ENCODE measurements at places on chromosomes 6 and 20.

GRCh38 chr20:36848078-36848660 is 27.8 kb upstream of the TLDC2 start:
- DNase-seq, result peak; percentile 18

DNA sequence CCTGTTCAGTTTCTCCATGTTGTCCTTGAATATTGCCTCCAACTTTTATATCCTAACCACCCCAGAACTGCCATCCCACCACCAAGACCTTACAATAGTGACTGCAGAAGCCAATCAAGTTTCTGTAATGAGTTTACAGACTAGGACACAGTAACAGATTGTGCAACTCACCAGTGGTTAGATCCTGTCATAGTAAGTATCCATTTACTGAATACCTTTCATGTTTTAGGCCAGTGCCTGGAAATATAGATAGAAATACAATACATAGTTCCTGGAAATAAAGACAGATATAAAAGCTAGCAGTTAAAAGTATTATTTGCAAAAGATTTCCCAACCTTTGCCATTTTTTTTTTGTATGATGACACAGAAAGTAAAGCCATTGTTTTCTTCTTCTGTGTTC is 471.8 kb upstream of the BTBD3 start:
- DNase-seq, result no peak

DNA sequence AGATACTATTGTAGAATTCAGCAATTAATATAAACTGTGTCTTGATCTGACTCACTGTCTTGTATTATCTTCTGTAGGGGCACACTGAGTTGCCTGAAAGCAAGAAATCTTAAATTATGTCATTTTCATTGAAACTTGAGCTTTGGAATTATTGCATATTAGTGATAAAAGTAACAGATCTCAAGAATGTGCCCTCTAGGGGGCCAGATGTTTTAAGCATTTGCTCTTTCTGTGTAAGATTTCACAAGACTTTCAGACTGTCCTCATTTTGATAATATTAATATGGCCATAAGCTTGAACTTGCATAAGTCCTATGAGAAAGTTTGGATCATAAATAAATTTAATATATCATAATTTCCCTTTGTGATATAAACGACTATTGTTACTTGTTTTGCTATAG is 55.5 kb upstream of the MYO6 start:
- no peak for DNase-seq

DNA sequence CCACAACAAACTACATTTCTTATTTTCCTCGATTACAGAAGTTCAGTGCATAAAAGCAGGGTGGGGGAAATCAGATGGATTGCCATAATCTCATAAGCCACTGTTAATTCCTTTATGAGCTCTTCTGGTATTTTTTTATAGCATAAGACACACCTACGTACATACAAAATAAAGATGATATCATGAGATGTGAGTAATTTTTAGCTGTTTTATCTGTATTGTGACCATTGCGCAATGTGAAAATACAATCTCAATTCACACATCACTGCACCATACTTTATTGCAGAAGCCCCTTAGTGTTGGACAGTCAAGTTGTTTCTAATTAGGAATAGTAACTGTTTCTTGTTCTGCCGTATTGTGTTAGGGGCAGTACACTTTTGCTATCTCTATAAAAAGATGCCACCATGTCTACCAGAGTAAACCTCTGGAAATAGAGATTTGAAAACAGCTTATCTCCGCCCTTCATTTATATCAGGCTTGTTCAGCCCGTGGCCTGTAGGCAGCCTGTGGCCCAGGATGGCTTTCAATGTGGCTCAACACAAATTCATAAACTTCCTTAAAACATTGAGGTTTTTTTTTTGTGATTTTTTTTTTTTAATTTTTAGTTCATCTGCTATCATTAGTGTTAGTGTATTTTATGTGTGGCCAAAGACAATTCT is 90.4 kb downstream of the FARS2 start:
- no peak for DNase-seq

DNA sequence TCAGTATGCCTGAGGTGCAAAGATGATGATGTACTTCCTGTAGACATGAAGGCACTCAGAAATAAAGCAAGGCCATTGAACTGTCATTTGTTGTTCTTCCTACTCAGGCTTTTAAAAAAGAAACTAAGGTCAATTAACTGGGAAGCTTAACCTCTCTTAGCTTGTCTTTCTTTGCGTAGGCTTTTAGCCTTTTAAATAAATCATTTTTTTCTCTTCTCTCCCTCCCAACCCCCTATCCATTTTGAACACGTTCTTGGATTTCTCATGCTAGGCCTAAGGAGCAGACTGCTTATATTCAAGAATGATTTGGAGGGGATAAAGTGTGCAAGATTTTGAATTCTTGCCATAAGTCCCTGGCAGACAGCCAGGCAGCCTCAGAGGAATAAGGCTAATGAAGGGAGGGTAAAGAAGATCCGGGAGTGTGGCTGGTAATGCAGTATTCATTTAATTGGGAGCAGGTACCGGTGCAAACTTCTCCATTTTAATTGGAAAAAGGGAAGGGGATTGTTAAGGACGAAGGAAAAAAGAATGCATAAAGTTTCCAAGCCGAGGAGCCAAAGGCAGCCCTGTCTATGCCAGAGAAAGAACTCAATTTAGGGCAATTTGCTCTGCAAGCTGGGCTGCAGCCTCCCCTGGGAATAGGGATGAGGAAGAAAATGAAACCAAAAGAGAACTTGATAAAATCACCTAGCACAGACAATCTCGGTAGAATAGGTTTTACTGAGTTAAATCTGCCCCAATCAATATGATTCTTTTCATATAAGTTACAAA is 343.8 kb upstream of the MMS22L start:
- DNase-seq, result peak; percentile 63

DNA sequence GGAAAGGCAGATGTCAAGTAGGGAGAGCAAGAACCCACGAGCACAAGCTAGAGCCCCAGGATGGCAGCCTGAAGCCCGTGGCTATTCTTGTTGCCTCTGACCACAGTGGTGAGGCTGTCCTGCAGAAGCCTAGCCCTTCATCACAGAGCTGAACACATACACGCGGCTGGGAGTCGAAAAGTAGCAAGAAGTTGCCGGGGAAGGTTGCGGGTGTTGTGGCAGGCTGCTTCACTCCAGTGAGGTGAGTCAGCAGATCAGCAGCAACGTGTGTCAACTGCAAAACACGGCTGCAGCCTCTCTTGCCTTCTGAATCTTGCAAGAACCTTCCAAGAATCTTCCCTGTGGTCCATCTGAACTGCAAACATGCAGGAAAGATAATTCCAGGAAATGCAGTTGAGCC is 10.6 kb upstream of the STX16 start:
- no peak for DNase-seq

- DNase-seq, result no peak
Measured at GRCh38 chr6:54624779-54625178, 221.8 kb upstream of the FAM83B start.

DNA sequence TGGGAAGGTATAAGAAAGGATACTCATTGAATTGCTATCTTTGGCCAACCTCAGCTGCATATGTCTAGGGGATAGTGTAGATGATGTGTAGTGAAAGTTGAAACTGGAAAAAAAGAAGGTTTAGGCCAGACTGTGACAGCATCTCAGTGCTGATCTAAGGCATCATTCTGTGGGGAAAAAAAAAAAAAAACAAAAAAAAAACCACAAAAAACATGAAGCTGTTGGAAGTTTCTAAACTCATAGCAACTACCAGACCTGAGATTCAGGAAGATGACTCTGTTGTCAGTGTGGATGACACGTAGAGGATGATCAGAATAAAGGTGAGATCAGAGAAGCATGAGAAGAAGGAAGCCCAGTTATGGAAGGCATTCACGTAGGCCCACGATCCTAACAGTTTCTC is 100.8 kb upstream of the CNKSR3 start:
- no peak for DNase-seq

- DNase-seq, result no peak
Measured at GRCh38 chr6:126195625-126196236, 144.2 kb upstream of the CENPW start.

- DNase-seq, result no peak
Measured at GRCh38 chr6:30491991-30492952, 3.0 kb downstream of the HLA-E start.

DNA sequence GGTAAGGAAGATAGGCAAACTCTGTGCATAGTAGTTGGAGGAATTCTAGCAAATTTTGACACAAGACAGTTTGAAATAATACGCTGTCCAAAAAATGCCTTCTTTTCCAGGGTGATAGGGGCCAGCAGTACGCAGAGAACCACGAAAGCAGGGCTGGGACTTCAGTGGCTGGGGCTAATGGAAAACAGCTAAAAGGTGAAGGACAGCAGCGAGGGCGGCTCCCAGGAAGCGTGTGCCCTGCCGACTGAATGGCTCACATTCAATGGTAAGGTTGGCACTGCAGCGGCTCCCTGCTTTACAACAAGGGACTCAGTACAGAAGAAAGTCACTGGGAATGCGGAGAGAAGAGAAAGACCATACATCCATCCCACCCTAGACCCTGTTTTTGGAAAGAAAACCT is 131.1 kb downstream of the MYLK4 start:
- DNase-seq, result no peak

DNA sequence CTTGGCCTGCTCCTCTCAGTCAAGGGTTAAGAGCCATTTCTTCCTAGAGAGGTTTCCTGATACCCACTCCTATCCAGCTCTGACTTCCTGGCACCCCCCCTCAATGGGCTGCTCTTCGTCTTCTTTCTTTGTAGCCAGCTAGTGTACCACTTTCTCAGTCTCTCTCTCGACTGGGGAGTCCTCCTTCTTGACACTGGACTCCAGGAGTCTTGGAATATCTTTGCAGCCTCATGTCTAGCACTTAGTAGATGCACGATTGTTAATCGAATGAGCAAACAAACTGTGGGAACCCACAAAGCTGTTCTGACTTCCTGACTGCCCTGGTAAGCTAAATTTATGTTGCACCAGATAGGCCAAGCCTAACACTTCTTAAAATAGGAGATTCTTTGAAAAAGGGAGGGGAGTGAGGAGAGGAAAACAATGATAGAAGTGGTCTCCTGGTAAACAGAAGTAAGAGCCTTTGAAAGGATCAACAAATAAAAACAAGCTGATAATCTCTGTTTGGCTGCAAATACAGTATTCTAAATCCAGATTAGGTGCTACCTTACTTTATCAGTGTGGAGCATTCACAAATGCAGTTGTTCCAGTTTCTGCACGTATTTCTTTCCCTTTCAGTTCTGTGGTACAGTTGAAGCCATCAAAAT is 160.1 kb upstream of the CITED2 start:
- DNase-seq, result no peak

DNA sequence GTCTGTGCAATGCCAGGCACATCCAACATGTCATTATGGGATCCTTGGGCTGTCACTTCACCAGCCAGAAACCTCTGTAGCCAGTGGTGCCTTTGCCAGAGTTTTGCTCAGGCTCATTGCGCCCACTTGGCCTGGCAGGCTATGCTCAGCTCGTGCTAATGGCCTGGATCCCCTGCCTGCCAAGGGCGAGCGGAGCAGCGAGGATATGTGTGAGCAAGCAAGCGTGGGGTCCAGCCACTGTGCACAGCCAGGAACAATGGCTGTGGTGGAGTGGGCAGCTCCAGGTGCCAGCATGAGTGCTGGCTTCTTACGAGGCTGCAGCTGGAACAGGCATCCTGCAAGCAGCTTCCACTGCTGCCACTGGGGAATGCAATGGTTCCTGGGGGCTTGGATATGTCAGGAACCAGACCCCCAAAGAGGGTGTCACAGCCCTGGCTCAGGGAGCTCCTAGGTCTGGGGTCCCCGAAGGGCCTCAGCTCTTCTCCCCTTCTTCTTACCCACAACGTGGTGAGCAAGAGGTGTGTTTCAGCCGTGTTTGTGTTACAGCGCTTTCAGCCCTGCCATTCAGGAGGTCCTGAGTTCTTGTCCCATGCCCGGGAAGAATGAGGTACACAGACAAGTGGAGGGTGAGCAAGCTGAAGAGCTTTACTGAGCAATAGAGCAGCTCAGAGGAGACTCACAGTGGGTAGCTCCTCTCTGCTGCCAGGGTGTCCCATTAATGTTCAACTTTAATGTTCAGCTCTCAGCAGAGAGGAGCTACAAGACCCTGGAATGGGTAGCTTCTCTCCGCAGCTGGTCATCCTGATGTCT is 22.3 kb upstream of the TOP1 start:
- DNase-seq, result no peak

GRCh38 chr20:53743607-53744260 is 150.1 kb upstream of the ZNF217 start:
- DNase-seq, result no peak

- no peak for DNase-seq
Measured at GRCh38 chr20:47710665-47711045, 74.6 kb downstream of the SULF2 start.

GRCh38 chr6:84136364-84137050 is 90.9 kb downstream of the CEP162 start:
- DNase-seq, result no peak

DNA sequence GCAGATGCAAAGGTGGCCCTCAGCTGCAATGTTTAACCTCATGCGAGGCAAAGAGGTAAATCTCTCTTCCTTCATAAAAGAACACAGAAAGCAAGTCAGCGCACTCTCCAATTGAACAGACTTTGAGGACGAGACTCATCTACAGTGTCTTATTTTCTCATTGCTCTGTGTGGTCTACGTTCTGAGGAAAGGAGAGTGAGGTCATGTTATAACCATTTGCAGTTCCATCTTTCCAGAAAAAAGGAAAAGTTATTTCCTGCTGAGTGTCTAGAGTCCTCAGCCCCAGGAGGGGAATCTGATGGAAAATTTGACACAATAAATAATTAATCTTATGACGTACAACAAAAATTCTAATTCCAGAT is 35.6 kb upstream of the THBS2 start:
- DNase-seq, result no peak

DNA sequence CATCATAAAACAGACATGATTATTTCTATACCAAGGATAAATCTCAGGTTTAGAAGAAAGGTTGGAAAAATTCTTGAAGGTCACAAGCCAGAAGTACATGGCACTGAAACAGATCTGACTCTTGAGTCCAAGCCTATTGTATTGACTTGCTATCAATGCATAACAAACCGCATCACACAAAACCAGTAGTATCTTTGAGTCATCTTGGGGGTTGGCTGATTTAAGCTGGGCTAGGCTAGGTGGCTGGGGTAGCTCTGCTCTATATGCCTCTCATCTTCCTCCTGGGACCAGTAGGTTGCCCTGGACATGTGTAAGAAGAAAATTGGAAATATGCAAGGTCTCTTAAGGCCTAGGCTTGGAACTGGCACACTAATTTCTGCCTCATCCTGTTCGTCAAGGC is 37.0 kb upstream of the RAB23 start:
- DNase-seq, result no peak

GRCh38 chr20:25859649-25860530 is 163.2 kb upstream of the ZNF337 start:
- peak; percentile 90 for DNase-seq

Data from midbrain (tissue), 1 donor.